ENCODE measurements at places on chromosomes 5 and 9. TPM values are rescaled to one million over a fixed set of nuclear protein-coding genes. Genes with fewer than 3 reads are reported as not detected.

Gene CFAP90
- total RNA-seq = 0.54 TPM

- no peak for DNase-seq
- H3K27me3 ChIP-seq = no peaks in the 10 kb centered on the region
- H3K4me1 ChIP-seq = no peaks in the 10 kb centered on the region
- H3K36me3 ChIP-seq = no peaks in the 10 kb centered on the region
Observed at GRCh38 chr9:112620388-112620787, 97.5 kb downstream of the INIP start.

DNA sequence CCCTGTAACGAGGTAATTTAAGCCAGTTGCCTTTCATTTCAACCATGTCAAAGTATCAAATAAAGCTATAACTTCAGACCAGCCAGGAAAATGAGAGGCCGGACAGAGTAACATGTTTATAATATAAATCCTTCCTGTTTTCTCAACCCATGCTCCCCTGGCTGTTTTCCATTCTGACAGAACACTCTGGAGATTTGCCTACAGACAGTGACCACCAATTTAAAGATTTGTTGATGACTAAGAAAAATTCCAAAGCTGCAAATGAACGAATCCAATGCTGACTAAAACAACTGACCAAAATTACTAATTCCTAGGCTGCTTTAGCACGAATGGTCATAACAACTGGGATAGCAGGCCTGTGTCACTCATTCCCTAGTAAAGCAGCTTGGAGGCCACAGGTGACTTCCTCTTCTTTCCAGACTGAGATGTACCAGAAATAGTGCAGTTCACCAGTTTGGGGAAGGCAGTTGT lies 141.4 kb downstream of the AOPEP start:
- H3K27ac ChIP-seq = peak overlapping the region; percentile 78
- H3K4me1 ChIP-seq = peaks cover 72% of the 10 kb centered on the region
- no peak overlapping the region for H3K4me3 ChIP-seq
- H3K27me3 ChIP-seq = no peaks in the 10 kb centered on the region

GRCh38 chr9:27355166-27355565 lies 58.2 kb upstream of the EQTN start:
- no peak overlapping the region for H3K27ac ChIP-seq
- H3K4me3 ChIP-seq = no peak overlapping the region
- no peaks in the 10 kb centered on the region for H3K27me3 ChIP-seq
- H3K36me3 ChIP-seq = no peaks in the 10 kb centered on the region
- H3K4me1 ChIP-seq = peaks cover 10% of the 10 kb centered on the region
- DNase-seq = no peak

- no peaks in the 10 kb centered on the region for H3K36me3 ChIP-seq
- no peaks in the 10 kb centered on the region for H3K27me3 ChIP-seq
- no peak overlapping the region for H3K4me3 ChIP-seq
- DNase-seq = no peak
Observed at GRCh38 chr5:131534974-131535373, 100.1 kb downstream of the RAPGEF6 start.

Gene RASEF
- total RNA-seq = 90.0 TPM

- no peaks in the 10 kb centered on the region for H3K36me3 ChIP-seq
- no peak for DNase-seq
- H3K27ac ChIP-seq = no peak overlapping the region
- no peaks in the 10 kb centered on the region for H3K27me3 ChIP-seq
- H3K4me3 ChIP-seq = no peak overlapping the region
Observed at GRCh38 chr5:3107156-3107611, 355.7 kb upstream of the IRX2 start.

DNA sequence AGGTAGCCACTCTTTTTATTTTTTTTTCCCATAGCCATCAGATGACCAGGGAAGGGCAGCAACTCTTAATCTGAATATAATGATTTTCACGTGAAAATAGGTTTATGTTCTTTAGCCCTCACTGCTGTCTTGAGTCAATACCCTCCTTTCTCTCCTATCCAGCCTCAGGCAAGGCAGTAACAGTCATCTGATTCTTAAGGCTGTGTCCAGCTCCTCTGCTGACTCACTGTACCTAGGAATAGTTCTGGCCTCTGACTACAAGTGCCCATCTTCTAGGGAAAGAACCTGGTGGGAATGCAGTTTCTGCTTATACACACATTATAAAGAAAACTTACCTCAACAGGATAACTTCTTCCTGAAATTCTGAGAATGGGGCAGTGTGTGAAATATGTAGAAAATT lies 30.7 kb downstream of the DHX29 start:
- H3K27me3 ChIP-seq = no peaks in the 10 kb centered on the region
- no peak overlapping the region for H3K27ac ChIP-seq
- H3K36me3 ChIP-seq = peaks cover 66% of the 10 kb centered on the region
- no peaks in the 10 kb centered on the region for H3K4me1 ChIP-seq
- H3K4me3 ChIP-seq = no peak overlapping the region

GRCh38 chr9:109319626-109320241 lies 1.1 kb downstream of the EPB41L4B start:
- no peaks in the 10 kb centered on the region for H3K27me3 ChIP-seq
- DNase-seq = peak; percentile 68
- peak overlapping the region; percentile 53 for H3K4me3 ChIP-seq
- H3K4me1 ChIP-seq = peaks cover 5% of the 10 kb centered on the region

GRCh38 chr5:176491101-176491502 lies 42.9 kb downstream of the FAF2 start:
- DNase-seq = no peak
- peaks cover 59% of the 10 kb centered on the region for H3K36me3 ChIP-seq
- H3K4me3 ChIP-seq = no peak overlapping the region
- H3K4me1 ChIP-seq = peaks cover 14% of the 10 kb centered on the region

Gene HAVCR2
- total RNA-seq = 38.8 TPM

Gene TAS2R1
- total RNA-seq = not detected

Gene ZNF782
- 4.4 TPM for total RNA-seq

DNA sequence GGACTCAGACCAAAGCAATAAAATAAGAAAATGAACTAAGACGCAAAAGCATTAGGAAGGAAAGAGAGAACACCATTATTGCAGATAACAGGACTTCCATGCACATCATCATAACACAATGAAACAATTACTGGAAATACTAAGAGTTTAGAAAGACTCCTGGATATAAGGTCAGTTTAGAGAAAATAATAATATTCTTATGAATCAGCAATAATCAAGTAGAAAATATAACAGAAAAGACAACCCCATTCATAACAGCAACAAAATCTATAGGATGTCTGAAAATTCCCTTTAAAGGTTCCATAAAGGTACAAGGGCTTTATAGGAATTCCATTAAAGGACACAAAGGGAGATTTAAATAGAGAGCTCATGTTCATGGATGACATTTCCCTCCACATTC lies 73.0 kb downstream of the SPTLC1 start:
- no peak for DNase-seq
- no peaks in the 10 kb centered on the region for H3K27me3 ChIP-seq
- H3K4me3 ChIP-seq = no peak overlapping the region
- H3K4me1 ChIP-seq = no peaks in the 10 kb centered on the region
- H3K27ac ChIP-seq = no peak overlapping the region
- peaks cover 61% of the 10 kb centered on the region for H3K36me3 ChIP-seq

- DNase-seq = no peak
- H3K4me1 ChIP-seq = peaks cover 24% of the 10 kb centered on the region
- H3K36me3 ChIP-seq = no peaks in the 10 kb centered on the region
- H3K27ac ChIP-seq = peak overlapping the region; percentile 34
- H3K27me3 ChIP-seq = no peaks in the 10 kb centered on the region
Observed at GRCh38 chr9:34046784-34047379, 1.8 kb downstream of the UBAP2 start.

Gene IFNA13
- not detected for total RNA-seq

Gene LCN15
- not detected for total RNA-seq

DNA sequence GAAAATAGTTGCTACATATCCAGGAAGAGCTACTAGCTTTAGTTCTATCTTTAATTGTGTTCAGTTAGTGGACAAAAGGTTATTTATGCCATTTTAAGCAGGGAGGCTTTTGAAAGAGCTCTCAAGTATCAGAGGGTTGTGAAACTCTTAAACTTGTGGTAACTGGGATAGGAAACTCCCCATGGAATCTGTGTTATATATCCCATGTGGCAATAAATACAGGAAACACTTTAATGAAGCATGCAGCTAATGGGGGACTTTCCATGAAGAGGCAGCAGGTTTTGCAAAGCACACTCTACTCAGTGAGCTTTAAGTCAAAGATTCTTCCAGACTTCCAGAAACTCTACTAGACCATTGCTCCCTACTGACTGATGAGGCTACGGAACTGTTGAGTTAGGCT lies 805.0 kb upstream of the C9orf72 start:
- no peaks in the 10 kb centered on the region for H3K4me1 ChIP-seq
- DNase-seq = no peak
- H3K27me3 ChIP-seq = no peaks in the 10 kb centered on the region
- H3K36me3 ChIP-seq = no peaks in the 10 kb centered on the region

- H3K4me1 ChIP-seq = no peaks in the 10 kb centered on the region
- H3K27me3 ChIP-seq = no peaks in the 10 kb centered on the region
- no peak for DNase-seq
- no peaks in the 10 kb centered on the region for H3K36me3 ChIP-seq
Observed at GRCh38 chr5:92907938-92908606, 672.9 kb downstream of the NR2F1-AS1 start.

DNA sequence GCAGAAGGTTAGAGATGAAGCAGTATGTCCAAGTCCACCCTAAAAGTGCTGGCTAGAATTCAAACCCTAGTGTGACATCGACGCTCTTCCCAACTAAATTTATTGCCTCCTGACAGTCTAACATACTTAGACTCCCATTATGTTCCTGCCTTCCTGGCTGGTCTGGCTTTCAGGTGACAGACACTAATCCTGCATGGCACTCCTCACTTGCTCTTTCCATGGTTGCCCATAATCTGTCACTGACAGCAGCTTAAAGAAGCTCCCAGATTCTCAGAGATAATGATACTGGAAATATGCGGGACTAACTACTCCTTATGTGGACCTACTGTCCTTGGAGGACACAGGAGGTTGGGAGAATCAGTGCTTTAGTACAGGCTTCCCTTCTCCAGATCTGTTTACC lies 41.7 kb upstream of the HTR1A start:
- H3K27ac ChIP-seq = no peak overlapping the region
- H3K4me3 ChIP-seq = no peak overlapping the region
- H3K36me3 ChIP-seq = no peaks in the 10 kb centered on the region
- DNase-seq = no peak
- no peaks in the 10 kb centered on the region for H3K27me3 ChIP-seq

GRCh38 chr9:134328841-134329575 lies 2.8 kb downstream of the RXRA start:
- peak overlapping the region; percentile 85 for H3K4me3 ChIP-seq
- DNase-seq = peak; percentile 87
- no peaks in the 10 kb centered on the region for H3K27me3 ChIP-seq
- H3K36me3 ChIP-seq = no peaks in the 10 kb centered on the region
- peaks cover 77% of the 10 kb centered on the region for H3K4me1 ChIP-seq

DNA sequence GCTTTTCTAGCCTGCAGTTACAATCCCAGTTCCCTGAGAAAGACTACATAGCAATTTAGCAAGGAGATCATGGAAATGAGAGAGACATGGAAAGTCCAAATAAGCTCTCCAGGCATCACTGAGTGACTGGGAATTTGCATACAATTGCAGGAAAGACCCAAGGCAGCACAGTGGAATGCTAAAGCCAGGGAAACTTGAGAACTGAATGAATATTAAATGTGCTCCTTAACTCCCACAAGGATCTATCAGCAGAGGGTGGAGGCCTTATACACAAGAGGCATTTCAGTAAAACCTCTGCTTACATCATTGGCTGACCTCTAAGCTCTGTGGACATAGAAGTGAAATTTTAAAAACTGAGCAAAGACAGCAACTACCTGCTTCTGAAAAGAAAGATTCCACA lies 355.6 kb upstream of the DAB2 start:
- H3K27me3 ChIP-seq = no peaks in the 10 kb centered on the region
- H3K4me3 ChIP-seq = no peak overlapping the region
- no peaks in the 10 kb centered on the region for H3K4me1 ChIP-seq
- DNase-seq = no peak
- no peak overlapping the region for H3K27ac ChIP-seq

DNA sequence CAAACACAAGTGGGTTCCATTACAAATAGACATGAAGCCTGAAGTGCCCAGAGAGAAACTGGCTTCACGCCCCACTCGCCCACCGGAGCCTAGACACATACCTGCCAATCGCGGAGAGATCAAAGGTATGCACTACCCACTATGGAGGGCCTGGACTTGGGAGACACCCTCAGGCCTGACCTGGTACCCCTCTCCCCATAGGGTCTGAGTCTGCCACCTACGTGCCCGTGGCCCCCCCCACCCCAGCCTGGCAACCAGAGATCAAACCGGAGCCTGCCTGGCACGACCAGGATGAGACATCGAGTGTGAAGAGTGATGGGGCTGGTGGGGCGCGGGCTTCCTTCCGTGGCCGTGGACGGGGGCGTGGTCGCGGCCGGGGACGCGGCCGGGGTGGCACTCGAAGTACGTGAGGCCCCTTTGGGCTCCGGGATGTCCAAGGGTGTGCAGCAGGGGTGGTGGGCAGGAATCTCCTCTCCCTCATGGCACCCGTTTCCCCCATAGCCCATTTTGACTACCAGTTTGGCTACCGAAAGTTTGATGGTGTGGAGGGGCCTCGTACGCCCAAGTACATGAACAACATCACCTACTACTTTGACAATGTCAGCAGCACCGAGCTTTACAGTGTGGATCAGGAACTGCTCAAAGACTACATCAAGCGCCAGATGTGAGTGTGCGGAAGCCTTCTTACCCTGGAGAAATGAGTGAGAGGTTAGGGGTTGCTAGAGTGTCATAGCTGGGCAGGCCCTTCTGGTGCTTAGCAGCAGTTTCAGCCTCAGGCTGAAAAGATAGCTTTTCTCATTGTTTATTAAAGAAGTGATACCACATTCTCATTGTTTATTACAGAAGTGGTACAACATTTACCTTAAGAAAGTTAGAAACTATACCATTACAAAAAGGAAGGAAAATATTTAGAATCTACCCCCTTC lies 38.7 kb downstream of the LARP1 start:
- H3K4me3 ChIP-seq = no peak overlapping the region
- no peak for DNase-seq
- no peak overlapping the region for H3K27ac ChIP-seq
- peaks cover 3% of the 10 kb centered on the region for H3K4me1 ChIP-seq
- peaks cover 2% of the 10 kb centered on the region for H3K36me3 ChIP-seq
- H3K27me3 ChIP-seq = no peaks in the 10 kb centered on the region

All from upper lobe of left lung (tissue), 6 donors.